ENCODE measurements at places on chromosomes 4 and X.
A peak's percentile ranks its signal among the peaks of the same experiment; 100 is the strongest.

DNA sequence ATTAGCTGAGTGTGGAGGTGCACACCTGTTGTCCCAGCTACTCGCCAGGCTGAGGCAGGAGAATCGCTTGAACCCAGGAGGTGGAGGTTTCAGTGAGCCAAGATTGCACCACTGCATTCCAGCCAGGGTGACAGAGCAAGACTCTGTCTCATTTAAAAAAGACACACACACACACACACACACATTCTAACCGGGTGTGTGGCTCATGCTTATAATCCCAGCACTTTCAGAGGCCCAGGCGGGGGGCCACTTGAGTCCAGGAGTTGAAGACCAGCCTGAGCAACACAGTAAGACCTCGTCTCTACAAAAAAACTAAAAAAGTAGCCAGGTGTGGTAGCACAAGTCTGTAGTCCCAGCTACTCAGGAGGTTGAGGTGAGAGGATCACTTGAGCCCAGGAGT lies 152.3 kb downstream of the LRBA start:
- DNase-seq = peak; percentile 9

- DNase-seq = peak; percentile 90
These were observed at the start of gene ADH5 for GRCh38 chr4:99088481-99089365. Gene ADH5, minus strand, starts transcription at chr4:99088788. Its CDS starts 88 bp downstream, at chr4:99088700.

DNA sequence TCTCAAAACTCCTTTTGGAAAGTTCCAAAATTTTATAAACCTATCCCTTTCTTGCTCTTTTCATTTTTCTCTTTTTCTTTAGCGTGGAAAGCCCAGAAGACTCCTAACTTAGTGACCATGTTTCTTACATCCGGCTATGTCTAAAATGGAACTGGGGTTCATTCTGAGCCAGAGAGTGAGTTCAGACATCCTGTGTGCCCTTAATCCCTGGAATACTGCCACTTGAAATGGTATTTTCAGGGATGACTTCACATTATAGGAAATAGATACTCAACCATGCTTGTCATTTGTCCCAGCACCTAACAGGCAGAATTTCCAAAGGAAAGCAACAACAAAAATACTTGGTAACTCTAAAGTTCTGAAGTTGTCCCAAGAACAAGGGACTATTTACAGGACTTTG lies 379.6 kb downstream of the ARHGAP24 start:
- DNase-seq = peak; percentile 7

DNA sequence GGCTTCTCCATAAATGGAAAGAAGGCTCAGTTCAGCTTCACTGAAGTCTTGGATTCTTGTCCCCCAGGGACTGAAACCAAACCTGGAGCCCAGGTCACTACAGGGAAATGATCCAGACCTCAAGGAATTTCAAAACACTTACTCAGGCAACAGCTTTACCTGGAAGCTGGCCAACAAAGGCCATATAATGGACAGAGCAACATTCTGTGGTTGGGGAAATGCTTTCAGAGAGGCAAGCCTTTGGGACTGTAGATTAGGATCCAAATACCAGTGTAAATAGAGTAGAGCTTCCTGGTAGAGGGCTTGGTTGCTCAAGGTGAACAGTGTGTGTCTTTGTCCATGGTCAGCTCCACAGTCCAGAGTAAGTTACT lies 57.0 kb upstream of the PROM1 start:
- DNase-seq = peak; percentile 93

DNA sequence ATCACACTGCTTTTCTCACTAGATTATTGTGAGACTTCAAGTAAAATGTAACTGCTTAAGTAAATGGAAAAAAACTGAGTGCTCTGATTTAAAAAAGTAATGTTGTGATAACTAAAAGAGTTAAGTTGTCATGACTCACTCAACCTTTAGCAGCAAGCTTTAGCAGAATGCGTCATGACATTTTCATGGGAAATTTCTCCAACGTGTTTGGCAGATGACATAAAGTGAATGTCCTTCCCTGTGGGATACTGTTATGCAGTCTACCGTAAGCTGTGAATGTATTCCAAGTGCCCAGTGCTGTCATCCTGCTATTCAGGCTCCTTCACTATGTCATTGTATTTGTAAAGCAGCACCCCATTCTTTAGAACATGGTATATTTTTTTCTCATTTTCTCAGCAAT lies 136.2 kb downstream of the CPXCR1 start:
- peak; percentile 8 for DNase-seq

DNA sequence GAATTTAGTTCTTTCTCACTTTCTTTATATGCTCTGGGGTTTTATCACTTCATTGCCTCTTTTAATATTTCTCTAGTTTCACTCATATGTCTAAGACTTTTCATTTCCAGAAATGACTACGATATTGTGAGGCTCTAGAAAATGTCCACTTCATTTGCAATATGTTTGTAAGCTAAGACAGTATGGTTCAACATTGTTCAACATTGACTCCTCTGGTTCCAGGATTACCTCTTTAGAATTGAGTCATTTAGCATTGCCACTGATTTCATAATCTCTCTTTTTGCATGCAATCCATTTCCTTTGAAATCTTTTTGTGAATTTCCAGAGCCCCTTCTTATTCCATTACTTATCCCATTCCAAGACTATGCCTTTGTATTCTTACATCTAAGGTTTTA lies 32.3 kb downstream of the BBS12 start:
- peak; percentile 94 for DNase-seq

DNA sequence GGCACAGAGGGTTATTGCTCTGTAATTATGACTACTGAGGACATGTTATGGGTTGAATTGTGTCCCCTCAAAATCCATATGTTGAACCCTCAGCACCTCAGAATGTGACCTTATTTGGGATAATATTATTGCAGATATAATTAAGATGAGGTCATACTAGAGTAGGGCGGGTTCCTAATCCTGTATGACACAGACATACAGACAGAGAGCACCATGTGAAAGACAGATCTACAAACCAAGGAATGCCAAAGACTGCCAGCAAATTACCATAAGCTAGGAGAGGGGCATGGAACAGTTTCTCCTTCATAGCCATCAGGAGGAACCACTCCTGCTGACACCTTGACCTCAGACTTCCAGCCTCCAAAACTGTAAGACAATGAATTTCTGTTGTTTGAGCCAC lies 115.2 kb upstream of the OTUD4 start:
- DNase-seq = peak; percentile 50

GRCh38 chr4:39363773-39364393 lies 2.3 kb downstream of the RFC1 start:
- no peak for DNase-seq

- DNase-seq = no peak
These were observed 84.8 kb upstream of the PAQR3 start for GRCh38 chr4:79023799-79024770.

GRCh38 chr4:1472911-1473518 lies 66.8 kb upstream of the NKX1-1 start:
- no peak for DNase-seq

DNA sequence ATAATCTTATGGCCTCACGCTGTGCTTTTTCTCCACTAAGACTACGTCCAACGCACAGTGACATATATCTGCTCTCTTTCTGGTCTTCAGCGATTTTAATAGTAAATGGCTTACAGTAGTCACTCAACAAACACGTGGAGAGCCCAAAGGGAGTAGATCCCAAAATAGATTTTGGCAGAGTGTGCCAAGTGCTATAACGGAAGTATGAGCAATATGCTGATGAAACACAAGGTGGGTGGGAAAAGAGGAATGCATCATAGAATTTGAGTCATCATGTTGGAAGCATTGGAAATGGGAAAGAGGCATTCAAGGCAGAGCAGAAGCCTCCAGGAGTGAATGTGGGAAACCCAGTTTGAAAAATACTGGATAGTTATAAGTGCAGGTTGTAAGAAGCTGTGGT lies 129.1 kb upstream of the LDB2 start:
- peak; percentile 98 for DNase-seq

Data from fibroblast of skin of scalp (primary cell).